ENCODE measurements at places on chromosomes 2 and 18.

DNA sequence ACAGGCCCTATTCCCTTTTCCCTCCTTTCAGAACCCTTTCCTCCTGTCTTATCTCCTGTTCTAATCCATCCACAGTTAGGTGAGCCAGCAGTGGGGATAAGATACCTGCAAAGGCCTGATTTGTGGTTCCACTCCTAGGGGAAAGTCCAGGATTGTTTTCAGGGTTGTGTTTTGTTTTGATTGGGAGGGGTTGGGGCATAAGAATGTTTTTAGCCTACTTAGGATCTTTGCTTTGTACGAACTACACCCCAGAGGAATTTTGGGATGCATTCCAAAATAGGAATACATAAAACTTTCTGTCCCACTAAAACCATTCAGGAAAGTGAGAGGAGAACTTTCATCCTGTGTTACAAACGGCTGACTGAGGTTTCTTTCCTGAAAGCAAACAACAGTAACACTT is 150.8 kb upstream of the PGAP1 start:
- DNase-seq: no peak

- DNase-seq: no peak
These were observed 1321.8 kb upstream of the CRIM1 start for GRCh38 chr2:35033748-35034147.

DNA sequence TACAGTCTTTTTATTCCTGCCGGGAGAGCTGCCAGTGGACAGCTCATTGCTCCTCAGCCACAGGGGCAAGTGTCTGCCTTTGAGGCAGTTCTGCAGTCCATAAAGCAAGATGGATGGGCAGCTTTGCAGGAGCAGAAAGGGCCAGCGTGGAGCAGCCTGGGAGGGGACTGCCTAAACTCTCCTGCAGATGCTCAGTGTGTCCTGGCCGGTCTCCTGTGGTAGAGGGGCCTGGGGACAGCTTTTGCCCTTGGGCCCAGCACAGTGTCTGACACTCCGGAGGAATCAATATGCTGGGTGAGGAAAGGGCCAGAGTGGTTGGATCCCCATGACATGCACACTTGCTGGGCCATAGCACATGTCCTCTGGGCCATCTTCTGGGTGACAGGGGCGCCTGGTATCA is 65.7 kb upstream of the DAPL1 start:
- no peak for DNase-seq

DNA sequence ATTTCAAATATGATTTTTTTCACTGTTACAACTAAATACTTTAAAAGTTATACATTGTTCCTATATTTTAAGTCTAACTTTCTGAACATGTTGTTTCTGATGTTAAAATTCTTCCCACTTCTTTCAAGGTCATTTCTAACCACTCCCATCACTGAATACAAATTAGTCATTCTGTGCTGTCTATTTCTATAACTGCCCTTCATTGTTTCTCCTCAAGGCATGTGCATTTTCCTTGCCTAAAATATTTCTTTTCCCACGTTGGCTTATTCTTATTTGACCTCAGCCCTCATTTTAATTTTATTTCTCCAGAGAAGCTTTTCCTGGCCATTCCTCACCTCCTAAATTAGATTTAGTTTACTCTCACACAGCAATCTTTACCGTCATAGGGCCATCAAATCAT is 198.9 kb upstream of the GULP1 start:
- DNase-seq: no peak

- no peak for DNase-seq
These were observed 617.5 kb upstream of the ACVR2A start for GRCh38 chr2:147227313-147227712.

- no peak for DNase-seq
These were observed 365.0 kb upstream of the CDH2 start for GRCh38 chr18:28541934-28542333.

- DNase-seq: no peak
These were observed 9.1 kb upstream of the HMSD start for GRCh38 chr18:63940008-63940407.

GRCh38 chr2:17515652-17516051 is 2.6 kb downstream of the RAD51AP2 start:
- DNase-seq: no peak

- DNase-seq: no peak
These were observed 44.6 kb downstream of the LONRF2 start for GRCh38 chr2:100277540-100278207.

- DNase-seq: no peak
These were observed 201.2 kb downstream of the NBAS start for GRCh38 chr2:15359716-15360531.

Measured in activated T-cell treated with anti-CD3 and anti-CD28 coated beads for 24 hours (primary cell).